ENCODE measurements at places on chromosomes 16 and 17.

DNA sequence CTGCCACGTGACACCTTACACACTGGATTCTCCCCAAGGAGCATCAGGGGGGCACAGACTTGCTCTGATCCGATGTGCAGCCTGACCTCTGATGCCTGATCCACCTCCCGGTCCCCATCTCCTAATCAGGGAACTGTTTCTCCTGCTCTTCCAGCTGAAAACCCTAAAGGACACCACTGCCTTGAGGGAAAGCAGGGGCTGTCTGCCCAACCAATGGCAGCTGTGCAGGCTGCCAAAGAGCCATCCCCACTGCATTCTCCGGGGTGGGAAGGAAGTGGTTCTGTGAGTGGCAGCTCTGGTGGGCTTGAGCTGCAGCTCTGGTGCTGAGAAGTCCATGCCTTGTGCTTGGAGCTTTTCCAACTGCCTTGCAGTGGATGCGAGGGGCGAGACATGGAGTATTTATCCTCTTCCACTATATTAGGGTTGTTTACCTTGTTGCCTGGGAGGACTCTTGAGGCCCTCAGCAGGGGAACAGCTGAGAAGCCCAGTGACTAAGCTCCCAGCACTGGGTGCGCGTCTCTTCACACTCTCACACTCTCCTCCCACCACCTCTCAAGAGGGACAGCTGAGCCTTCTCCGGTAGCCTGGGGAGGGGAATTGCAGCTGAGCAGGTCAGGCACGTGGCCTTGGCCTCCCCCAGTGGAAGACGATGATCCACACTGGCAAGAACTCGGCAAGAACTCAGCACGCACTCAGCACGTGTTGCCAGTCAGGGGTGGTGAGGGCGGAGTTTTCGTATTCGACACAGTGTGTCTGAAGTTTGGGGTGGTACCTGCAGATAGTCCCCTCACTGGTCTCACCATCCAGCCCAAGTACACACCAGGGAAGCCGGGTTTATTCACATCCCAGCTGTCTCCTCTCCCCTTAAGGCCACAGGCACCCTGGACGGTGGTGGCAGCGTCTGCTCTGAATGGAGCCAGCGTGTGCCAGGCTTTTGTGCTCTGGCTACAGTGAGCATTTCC is 21.1 kb upstream of the SPATA32 start:
- DNase-seq = no peak

DNA sequence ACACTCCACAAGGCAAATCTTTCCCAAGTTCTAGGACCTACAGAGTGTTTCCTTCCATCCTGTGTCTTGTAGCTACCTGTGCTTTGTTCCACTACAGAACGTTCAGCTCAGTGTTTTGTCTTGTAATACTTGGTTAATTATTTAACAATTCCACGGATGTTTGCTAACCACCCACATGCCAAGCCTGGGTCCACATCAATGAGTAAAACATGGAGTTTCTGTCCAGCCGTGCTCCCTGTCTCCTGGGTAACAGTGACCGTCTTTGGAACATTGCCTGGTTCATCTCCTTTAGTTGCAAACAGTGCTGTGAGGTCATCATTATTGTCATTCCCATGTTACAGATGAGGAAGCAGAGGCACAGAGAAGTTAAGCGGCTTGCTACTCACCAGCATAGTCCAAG is 41.3 kb downstream of the IRF8 start:
- no peak for DNase-seq

GRCh38 chr17:17528696-17529652 is 32.8 kb upstream of the RASD1 start:
- DNase-seq = no peak

DNA sequence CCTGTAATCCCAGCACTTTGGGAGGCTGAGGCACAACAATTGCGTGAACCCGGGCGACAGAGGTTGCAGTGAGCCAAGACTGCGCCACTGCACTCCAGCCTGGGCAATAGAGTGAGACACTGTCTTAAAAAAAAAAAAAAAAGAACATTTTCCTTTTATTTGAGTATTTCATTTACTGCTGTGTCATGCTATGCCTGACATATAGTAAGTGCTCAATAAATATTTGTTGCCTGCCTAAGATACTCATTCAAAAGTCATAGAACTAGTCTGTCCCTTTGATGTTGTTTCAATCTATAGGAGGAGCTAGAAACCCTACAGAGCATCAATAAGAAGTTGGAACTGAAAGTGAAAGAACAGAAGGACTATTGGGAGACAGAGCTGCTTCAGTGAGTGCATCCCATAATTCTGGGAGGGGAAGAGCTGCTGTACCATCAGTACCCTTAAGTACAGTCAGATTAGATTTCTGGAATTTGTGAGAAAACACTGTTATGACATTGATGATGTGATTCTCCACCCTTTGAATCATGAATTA is 20.0 kb downstream of the CALCOCO2 start:
- DNase-seq = no peak

GRCh38 chr16:55508271-55508921 is 476 bp upstream of the LPCAT2 start:
- no peak for DNase-seq

GRCh38 chr16:86584726-86585721 is 6.7 kb downstream of the FOXL1 start:
- no peak for DNase-seq

- no peak for DNase-seq
Observed at GRCh38 chr17:44916781-44917241, 1.5 kb upstream of the GFAP start.

DNA sequence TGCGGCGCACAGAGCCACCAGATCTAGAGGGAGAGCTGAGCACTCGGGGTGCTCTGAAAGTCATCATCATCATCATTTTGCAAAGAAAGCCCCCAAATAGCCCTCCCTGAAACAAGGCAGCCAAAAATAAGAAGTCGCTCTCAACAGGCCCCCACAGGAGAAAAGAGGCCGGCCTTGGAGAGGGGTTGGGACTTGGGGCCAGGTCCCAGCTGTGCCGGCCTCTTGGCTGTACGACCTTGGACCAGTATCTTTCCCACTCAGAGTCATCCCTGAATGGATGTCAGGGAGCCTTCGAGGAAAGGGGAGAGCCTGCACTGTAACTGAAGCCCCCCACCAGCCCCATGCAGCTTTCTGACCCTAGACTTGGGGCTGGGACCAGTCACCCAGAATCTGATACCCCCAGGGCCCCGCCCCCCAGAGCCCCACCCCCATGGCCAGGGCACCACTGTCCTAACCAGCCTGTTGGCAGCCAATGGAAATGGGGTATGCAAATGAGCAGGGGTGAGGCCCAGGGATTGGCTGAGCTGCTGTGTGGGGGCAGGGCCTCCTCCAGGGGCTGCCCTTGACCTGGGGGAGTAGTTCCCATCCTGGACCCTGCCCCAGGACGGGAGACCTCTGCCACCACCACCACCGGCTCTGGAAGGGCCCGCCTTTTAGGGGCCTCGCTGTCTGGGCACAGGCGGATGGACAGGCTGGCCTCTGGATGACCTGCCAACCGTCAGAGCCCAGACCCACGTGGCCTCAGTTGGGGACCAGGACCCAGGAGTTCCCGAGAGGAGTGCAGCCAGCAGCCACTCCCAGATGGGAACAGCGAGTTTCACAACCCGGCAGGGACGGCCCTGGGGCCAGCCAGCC is 15.4 kb downstream of the ZFPM1 start:
- no peak for DNase-seq

DNA sequence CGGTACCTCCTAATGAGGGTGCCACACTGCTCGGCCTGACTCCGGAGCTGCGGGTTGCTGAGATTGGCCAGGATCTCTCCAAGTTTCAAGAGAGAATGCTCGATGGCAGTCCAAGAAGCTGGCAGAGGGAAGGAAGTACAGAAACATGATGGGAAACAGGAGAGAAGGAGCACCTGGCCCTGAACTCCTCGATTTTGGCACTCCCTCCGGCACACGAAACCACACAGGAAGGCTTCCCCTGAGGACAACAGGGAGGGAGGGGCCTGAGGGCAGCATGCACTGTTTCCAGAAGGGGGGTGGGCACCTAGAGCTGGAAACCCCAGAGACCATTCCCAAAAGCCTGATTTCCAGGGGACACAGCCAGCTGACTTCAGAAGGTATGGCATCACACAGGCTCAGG is 18.1 kb downstream of the CSF3 start:
- no peak for DNase-seq

GRCh38 chr17:63600569-63601438 is at the start of gene TACO1:
Gene TACO1, plus strand, starts transcription at chr17:63600895. Its CDS starts 189 bp downstream, at chr17:63601084.
- DNase-seq = peak; percentile 76

DNA sequence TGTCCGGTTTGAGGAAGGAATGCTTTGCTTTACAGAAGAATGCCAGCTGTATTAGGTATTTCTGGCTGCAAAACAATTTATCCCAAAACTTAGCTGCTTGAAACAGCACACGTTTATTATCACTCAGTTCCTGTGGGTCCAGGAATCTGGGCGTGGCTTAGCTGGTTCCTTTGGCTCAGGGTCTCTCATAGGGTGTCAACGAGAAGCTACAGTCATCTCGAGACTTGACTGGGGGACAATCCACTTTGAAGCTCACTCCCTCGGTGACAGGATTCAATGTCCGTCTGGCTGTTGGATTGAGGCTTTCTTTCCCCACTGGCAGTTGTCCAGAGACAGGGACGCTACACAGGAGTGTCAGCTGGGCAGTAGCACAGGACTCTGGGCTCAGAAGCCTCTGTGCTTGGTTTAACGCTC is 9.6 kb upstream of the RHBDF2 start:
- DNase-seq = no peak

DNA sequence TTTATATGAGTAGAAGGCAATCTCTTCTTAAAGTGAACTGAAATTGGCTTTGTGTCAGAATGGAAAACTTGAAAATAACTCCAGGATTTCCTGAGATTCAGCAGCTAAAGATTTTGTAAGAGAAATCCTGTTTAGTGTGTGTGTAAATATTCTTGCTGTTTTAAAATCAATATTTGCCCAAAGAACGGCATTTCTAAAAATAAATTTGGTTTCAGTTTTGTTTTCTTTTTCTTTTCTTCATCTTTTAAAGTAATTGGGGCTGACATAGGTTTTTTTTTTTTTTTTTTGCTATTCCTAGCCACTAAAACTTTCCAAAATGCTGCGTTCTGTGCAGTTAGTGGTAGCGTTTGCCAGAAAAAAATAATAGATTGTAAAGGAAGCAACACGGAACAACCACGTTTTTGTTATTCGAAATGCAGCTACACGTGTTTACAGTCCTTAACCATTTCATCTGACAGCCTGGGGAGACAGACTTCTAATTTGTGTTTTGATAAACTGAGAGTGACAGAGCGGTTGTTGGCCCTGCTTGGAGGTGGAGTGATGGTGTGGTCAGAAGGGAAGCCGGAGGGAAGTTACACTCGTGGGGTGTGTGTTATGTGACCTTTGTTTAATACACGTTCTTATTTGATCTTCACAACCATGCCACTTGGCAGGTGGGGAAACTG is 21.6 kb upstream of the SMPD3 start:
- DNase-seq = no peak

DNA sequence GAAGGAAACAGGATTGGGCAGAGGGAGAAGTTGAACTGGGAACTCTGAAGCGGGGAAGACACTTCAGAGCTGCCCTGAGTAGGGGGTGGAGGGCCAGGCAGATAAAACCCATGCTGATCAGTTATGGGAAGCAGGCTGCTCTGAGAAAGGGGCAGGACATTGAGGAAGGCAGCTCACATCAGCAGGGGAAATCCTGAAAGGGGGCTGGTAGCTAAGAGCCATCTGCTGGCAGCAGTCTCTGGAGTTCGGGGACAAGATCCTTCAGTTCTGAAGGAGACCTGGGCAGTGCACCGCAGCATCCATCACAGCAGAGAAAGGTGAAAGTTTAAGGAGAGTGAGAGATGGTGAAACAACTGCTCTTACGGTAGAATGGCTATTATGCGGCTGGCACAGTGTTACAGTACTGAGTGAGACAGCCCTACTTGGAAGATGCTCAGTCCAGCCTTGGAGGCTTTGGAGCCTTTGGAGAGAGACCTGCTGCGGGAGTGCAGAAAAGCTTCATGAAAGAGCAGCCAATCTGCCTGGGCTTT is 5.4 kb upstream of the KIF18B start:
- no peak for DNase-seq

- DNase-seq = no peak
Observed at GRCh38 chr17:35695613-35696012, 35.8 kb upstream of the RASL10B start.

DNA sequence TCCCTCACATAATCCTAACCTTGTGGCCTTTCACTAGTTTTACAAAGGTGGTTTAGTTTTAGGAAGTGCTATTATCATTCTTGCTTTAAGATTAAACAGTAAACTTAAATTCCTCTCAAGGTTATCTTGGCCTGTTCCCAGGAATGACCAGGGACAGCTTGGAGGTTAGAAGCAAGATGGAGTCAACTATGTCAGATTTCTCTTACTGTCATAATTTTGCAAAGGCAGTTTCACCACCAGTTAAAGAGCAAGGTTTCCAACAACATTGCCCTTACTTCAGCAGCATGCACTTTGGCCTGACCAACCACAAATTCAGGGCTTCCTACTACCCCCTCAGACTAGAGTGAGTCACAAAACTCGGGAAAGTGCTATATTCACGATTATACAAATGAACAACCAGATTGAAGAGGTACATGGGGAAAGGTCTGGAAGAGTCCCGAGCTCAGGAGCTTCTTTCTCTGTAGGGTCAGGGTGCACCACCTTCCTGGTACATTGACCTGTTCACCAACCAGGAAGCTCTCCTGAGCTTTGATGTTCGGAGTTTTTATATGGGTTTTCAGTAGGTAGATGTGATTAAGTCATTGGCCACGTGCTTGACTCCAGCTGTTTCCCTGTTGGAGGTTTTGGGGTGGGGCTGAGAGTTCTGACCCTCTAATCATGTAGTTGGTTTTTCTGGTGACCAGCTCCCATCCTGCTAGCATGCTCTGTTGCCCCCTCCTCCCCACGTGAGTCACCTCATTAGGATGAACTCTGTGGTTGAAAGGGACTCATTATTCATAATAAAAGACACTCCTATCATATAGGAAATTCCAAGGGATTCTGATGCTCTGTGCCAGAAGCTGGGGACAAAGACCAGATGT is 19.4 kb downstream of the RHOT1 start:
- no peak for DNase-seq

GRCh38 chr17:14813649-14814370 is 451.3 kb downstream of the PMP22 start:
- no peak for DNase-seq

- DNase-seq = no peak
Observed at GRCh38 chr16:88382491-88383400, at the start of gene ZNF469. Gene ZNF469, plus strand, starts transcription at chr16:88382959. Its CDS starts 44,512 bp downstream, at chr16:88427471.

DNA sequence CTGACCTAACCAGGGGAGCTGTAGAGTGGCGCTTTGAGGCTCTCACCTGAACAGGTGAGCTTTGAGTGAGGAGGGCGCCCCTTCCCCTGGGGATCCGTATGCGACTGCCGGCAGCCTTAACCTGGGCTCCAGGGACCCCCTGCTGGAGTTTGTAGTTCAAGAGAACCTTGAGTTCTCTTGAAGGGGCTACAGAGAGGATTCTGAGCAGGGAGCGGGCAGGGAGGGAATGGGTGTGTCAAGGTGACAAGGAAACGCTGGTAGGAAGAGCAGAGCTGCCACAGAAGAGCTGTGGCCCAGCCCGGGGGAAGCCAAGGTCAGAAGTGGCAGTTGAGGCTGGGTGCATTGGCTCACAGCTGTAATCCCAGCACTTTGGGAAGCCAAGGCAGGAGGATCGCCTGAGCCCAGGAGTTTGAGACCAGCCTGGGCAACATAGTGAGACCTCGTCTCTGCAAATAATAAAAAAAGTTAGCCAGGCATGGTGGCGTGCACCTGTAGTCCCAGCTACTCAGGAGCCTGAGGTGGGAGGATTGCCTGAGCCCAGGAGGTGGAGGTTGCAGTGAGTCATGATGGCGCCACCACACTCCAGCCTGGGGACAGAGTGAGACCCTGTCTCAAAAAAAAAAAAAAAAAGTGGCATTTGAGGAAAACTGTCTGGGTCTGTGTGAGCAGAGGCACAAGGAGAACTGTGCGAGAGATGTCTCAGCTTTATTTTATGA is 1.2 kb downstream of the LLGL2 start:
- no peak for DNase-seq
